ENCODE measurements at places on chromosomes 7 and 10.

DNA sequence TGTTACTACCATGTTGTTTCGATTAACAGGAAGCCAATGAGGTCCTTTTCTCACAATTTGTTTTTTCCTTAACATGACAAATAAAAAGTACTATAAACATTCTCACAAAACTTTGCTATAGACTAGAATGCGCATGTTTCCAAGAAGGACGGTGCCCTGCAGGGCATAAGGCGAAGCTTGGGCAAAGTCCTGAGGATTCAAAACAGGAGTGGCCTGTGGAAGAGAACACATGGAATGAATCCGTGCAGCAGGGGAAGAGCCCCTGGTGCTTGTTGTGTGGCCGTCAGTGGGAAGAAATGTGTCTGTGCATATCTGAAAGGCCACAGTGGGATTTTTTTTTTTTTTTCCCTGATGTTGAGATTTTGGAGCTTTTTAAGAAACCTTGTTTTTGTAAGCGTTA lies 67.6 kb downstream of the ITGA8 start:
- no peak for DNase-seq

- no peak for DNase-seq
Observed at GRCh38 chr10:86711513-86712316, 43.4 kb downstream of the LDB3 start.

DNA sequence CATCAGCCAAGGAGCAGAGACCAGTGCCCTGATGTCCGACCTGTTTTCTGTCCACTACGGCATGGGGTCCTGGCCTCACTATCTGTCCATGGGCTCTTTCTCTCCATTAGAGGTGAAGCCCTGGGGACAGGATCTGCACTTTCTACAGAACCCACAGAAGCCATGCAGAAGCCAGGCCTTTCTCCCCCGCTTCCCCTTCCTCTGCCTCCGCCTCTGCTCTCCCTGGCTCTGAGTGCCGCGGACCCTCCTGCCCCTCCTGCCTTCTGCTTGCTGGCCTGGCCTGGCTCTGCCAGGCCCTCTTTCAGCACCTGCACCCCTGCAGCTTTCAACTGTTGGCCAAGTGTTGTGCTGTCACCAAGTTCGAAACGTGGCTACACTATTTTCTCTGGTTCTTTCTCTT lies 439.8 kb upstream of the ZMIZ1 start:
- DNase-seq: no peak

- no peak for DNase-seq
Observed at GRCh38 chr10:5526691-5527331, 2.0 kb downstream of the CALML3 start.

DNA sequence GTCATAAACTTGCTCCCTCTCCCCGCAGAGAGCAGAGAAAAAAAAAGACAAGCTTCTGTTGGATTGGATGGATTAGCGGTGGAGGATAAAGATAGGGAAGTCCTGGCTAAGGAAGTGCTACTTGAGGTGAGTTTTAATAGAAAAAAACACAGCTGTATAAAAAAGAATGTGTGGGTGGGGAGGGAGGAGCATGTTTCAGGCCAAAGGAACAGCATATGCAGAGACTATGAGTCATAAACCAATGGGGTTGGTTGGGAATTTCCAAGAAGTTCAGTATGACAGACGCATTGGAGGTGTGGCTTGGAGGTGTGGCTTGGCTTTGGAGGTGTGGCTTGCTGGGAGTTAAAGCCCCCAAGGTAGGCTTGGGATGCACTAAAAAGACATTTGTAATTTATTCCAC lies 103.0 kb upstream of the LSM8 start:
- no peak for DNase-seq

Measured in NCI-H187 (cell line).